Neural progenitor cell (in vitro differentiated cells): ENCODE measurements at places on chromosomes 12 and 14.

DNA sequence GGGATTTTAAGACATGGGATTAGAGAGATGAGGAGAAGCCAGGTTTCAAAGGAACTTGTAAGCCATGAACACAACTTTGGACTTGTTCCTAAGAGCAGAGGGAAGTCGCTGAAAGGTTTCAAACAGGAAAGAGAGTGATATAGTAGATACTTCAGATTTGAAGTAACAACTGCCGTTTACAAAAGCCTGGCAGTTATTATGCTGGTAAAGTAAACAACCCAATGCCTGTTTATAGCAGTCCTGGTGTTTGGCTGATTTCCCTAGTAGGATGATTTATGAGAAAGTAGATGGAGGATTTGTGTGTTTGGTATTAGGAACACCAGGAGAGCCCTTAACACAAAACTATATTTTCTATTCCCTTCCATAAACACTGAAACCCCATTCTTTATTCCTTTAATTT is 285.7 kb downstream of the RMST start:
- DNase-seq, result no peak

DNA sequence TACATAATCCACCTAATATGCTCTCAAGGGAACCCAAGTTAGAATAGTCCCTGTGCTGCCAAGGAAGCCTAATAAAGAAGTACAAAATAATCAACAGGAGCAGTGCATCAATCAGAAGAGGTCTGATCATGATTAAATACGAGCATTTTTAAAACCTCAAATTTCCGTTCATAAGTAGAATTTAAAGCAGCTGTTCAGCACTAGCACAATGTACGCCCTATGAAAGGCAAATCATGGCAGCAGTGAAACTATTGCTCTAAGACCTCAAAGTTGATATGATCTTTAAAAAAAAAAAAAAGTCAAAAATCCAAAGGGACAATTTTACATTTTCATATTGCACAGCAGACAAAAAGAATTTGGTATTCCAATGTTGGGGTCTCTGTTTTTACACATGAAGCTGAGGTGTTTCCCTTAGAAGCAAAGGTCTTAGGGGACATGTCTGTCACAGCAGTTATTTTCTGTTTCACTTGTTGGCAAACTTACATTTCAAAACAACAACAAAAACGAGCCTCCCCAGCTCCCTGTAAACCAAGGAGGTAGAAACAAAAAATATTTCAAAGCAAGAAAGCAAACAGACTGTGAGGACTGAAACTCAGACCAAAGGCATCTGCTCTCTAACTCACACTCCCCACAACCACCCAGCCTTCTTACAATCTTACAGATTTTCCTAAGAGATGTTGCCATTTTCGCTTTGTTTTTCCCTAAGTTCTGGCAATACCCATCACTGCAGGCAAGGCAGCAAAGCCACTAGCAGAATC is 28.2 kb downstream of the SOX5 start:
- no peak for DNase-seq

GRCh38 chr12:3102771-3103410 is 25.7 kb downstream of the TSPAN9 start:
- no peak for DNase-seq

DNA sequence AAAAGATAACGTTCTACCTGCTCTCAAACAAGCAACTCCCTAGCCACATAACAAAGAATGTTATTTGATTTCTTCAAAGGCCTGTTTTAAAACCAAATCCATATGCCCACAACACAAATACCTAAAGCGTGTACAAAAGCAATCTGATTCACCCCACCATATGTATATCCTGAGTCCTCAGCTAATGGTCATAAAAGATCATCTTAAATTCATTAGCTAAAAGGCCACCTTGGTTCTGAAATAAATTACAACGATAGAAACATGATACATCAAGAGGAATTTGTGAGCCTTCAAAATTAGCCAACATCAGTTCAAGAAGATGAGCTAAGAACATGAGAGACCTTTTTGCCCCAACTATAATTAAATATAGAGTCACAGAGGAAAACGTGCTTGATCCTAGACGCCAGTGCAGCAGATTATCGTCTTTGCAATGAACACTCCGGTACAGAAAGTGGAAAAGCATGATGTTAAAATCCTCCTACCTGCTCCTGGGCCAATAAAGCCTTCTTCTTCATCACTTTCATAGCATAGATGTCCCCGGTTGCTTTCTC is 20.0 kb downstream of the CIT start:
- DNase-seq, result no peak

DNA sequence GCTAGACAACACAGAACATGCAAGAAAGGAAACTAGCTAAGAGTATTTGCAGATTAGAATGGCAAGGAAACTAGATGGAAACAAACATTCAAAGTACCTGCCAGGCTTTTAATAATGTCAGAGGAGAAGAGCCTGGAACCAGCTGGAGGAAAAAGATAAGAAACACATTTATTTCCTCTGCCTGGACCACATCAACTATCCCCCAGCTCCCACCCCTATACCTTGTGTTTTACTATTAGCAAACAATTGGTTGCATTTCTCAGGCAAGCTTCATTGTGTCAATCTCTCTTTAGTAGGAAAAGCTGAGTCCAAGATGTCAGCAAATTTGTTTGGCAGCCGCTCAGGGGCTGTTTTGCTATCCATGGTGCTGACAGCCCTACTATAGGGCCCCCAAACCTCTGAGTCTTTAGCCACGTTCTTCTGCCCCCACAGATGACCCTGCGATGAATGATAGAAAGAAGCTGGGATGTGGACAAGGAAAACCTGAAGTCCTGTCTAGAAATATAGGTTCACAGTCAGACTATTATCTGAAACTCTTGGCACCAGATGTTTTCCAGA is 11.6 kb upstream of the SYNDIG1L start:
- peak; percentile 74 for DNase-seq

GRCh38 chr12:128994856-128995255 is 141.6 kb downstream of the GLT1D1 start:
- DNase-seq, result no peak

GRCh38 chr14:75098682-75099081 is 28.2 kb downstream of the NEK9 start:
- no peak for DNase-seq

GRCh38 chr12:15201056-15201455 is 20.2 kb downstream of the RERG start:
- no peak for DNase-seq

GRCh38 chr12:54941659-54942058 is 42.9 kb downstream of the TESPA1 start:
- DNase-seq, result peak; percentile 71

GRCh38 chr12:108689314-108690190 is 41.8 kb downstream of the CORO1C start:
- no peak for DNase-seq

DNA sequence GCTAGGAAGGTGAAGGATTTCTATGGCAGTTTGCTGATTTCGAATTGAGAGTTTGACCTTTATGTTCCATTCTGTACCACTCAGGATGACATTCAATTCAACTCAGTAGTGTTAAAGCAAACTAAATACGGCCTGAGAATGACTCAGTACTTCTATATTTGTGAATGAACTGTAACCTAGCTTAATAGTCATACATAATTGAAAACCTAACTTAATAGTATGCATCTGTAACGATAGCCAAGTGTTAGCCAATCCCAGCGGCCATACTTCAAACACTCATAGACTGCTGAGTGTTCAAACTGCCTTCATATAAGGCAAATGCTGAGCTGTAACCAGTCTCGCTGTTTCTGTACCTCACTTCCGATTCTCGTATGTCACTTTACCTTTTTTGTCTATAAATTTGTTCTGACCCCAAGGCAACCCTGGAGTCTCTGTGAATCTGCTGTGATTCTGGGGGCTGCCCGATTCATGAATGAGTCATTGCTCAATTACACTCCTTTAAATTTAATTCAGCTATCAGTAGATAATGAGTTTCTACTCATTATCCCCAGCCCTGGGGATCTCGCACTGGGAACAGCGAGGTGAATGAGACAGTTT is 98.5 kb upstream of the SLC24A4 start:
- DNase-seq, result no peak

DNA sequence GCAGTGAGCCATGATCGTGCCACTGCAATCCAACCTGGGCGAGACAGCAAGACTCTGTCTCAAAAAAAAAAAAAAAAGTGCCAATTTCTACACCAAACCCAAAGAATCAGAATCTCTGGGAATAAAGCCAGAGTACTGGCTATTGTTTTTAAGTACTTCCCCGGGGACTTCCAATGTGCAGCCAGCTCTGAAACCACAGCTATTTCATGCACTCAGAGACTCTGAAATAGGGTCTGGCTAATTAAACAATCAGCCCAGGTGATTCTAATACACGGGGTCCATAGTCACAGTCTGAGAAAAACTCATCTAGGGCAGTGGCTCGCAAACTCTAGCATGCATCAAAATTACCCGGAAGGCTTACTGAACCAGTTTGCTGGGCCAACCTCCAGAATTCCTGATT is 56.3 kb downstream of the SIX6 start:
- no peak for DNase-seq

GRCh38 chr14:58898655-58899316 is 261.0 kb downstream of the DACT1 start:
- no peak for DNase-seq

DNA sequence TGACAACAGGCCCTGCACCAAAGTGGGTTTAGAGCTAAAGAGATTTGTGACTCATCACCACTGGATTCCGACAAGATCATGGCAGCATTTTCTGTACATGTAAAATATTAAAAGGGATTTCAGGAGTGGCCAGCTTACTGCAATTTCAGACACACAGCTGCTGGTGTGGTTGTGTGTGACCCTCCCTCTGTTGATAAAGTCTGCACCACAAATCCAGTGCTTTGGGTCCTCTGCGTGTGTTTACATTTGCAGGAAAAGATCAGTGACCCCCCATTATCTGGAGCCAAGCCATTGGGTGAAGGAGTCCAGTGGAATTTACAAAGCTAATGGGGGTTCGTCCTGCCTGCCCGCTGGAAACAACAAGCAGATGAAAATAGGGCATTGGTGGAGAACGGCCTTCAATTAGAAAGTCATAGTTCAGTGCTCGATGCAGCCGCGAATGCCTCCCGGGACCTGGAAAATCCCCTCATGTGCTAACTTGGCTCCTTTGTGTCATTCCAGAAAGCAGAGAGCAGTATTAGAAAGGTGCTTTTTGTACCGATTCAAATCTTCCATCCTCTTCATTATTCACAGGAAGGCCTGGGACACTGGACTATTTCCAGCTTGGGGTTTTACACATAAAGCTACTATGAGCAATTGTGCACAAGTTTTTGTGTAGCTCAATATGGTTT is 188.5 kb upstream of the TMEM132C start:
- DNase-seq, result peak; percentile 44

GRCh38 chr14:80468331-80469122 is 257.2 kb upstream of the DIO2 start:
- DNase-seq, result no peak

DNA sequence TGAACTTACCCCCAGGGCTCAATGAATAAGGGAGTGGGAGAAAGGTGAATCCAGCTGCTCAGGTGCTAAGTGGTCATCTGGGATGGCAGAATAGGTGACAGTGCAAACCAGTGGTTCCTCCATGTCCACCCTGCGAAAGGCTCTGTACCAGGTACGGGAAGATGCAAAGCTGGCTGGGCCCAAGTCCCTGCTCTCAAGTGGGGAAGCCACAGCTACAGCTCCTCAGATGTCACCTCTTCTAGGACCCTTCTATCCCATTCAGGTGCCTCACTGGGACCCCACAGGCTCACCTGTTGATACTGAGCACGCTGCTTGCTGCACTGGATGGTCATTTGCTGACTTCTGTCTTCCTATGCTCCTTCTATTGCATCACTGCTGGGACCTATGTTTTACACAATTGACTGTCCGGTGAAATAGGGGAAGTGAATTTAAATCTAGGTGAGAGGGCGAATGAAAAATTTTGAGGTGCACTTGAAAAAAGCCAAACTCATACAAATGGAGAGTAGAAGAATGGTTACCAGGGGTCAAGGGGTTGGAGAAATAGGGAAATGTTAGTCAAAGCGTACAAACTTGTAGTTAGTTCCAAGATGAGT is 20.3 kb upstream of the PPP4R4 start:
- DNase-seq, result no peak

DNA sequence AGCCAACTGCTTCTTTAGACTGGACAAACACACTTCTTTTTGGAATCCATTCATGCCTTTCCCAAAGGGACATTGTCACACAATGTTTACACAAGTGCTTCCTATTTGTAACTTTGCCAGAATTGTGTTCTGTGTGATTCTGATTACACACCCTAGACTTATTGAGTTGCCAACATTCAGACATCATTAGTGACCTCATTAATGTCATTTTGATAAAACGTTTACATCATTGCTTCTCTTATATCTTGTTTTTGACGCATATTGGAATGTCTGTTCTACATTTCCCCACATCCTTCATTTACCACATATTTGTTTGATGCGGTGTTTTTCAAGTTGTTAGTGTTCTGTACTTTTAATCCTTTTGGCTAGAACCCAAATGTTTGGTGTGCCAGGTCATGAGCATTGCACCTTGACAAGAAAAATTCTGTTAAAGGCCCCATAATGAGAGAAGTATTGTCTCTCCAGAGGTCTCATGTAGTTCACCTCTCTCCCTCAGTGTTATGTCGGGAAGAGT is 305.5 kb downstream of the AEBP2 start:
- DNase-seq, result no peak

GRCh38 chr12:111435661-111436201 is 30.0 kb downstream of the SH2B3 start:
- no peak for DNase-seq

GRCh38 chr12:75756771-75757170 is 245.4 kb upstream of the KRR1 start:
- DNase-seq, result no peak

GRCh38 chr14:98994561-98994960 is 277.4 kb downstream of the BCL11B start:
- no peak for DNase-seq

GRCh38 chr12:120951-121350 is 54.4 kb downstream of the IQSEC3 start:
- no peak for DNase-seq

GRCh38 chr14:62889364-62889763 is 155.9 kb downstream of the KCNH5 start:
- DNase-seq, result no peak

- DNase-seq, result no peak
These were observed 69.5 kb downstream of the SPPL3 start for GRCh38 chr12:120834489-120835303.

- peak; percentile 12 for DNase-seq
These were observed 58.0 kb downstream of the SYNE2 start for GRCh38 chr14:63910583-63911363.

DNA sequence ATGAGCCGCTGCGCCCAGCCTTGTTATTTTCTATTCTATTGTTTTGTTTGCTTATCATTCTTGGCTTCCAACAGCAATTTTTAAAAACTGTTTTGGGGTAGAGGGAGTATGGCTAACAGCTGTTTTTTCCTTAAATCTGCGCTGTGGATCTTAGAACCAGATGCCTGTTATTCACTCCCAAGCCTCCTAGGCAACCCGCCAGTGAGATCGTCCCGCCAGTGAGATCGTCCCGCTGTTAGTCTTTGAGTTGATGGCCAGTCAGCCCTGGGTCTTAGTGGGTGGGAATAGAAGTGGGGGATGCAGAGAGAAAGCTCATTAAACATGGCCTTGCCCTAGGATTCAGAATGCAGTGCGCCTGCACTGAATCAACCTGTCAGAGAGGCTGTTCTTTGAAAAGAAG is 67.3 kb upstream of the BICD1 start:
- no peak for DNase-seq

DNA sequence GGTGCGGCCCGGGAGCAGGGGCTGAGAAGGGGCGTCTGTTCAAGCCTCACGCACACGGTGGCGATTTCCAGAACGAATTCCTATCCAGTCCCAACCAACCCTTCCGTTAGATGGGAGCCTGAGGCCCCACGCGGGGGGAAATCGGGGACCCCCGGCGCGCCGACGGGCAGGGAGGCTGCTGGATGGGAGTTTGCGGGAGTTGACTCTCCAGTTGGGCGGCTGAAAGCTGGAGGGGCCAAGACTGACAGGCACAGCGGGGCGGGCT is 9.8 kb downstream of the EXOC3L4 start:
- no peak for DNase-seq
